ENCODE measurements at places on chromosomes 3 and 15.

GRCh38 chr3:69309814-69310213 lies 76.1 kb downstream of the FRMD4B start:
- peak; percentile 26 for DNase-seq

DNA sequence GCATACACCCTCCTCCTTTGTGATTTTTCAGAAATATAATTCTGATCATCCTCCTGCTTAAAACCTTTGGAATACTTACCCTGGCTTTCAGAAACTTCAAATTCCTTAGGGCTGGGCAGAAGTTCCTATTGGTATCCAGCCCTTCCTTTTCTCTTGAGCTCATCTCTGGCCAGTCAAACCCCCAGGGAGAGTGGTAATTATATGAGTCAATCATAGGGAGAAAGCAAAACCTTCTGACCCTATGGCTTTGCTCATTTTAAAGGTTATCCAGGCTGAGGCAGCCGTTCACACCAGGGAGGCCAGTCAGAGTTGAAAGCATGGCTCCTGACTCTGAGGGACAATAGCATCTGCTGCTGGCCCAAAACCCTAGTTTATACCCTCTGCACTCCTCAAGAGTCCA lies 23.9 kb upstream of the CTNNB1 start:
- DNase-seq, result no peak

GRCh38 chr15:78216276-78217104 lies 17.9 kb downstream of the ACSBG1 start:
- no peak for DNase-seq

- peak; percentile 51 for DNase-seq
Measured at GRCh38 chr15:31328428-31328968, 1.9 kb downstream of the KLF13 start.

DNA sequence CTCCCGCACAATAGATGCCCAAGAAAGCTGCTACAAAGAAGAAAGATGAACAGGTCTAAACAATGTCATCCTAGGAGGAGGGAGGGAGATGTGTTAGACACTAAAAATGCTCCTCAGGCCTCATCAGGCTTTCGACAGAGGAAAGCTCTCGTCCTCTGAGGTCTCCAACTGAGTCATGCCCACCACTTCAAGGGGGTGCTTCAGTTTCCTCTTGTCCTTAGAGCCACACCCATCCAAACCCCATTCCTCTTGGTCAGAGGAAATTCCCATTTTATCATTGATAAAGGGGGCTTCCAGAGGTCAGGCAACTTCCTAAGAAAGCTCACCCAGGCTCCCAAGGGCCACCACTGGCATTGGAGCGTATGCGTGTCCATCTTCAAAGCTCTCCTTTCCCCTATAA lies 50.1 kb downstream of the HEG1 start:
- DNase-seq, result no peak

DNA sequence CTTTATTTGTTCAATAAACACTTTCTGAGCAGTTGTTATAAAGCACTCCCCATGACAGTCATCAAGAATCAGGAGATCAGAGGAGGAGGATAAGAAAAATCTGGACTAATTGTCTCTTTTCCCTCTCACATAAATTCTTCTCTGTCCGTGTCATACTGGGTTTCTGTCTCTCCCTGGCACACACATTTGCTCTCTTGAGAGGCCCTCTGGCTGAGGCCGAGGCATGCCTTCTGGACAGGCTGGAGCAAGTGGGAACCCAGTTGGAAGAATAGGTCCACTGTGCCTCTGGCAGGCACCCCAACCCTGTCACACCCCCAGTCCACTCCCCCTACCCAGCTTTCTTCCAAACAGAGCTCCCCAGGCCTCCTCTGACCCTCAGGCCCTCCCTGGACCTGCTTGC lies 315.8 kb downstream of the UACA start:
- no peak for DNase-seq

DNA sequence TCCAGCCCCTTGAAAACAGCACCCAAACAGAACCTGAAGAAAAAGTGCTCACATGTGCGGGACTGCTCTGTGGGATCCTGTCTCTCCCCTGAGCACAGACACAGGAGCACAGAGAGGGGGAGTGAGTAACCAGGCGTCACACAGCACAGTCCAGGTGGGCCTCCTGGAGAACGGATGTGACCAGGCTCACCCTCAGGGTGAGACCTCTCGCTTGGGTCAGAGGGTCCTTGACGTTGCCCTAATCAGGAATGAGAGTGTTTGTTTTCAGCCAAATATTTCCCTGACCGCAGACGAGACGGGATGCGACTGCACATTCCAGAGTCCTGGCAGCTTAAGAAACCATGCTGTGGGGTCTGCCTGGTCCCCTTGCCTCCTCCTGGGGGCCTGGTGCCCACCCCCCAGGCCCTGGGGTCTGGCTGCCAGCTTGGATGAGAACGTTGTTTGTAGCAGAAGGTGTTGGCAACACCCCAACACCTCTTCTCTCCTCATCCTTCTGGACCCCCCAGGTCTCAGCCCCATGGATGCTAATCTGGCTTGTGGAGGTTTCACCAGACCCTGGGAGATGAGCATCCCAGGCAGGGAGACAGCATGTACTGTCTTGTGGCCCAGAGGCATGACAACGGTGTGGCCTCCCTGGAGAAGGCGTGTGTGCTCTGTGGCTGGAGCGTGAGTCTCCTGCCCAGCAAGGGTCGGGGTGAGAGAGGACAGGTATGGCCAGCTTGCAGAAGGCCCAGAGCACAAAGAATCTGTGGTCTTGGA lies 42.1 kb upstream of the SLC6A6 start:
- DNase-seq, result peak; percentile 60

DNA sequence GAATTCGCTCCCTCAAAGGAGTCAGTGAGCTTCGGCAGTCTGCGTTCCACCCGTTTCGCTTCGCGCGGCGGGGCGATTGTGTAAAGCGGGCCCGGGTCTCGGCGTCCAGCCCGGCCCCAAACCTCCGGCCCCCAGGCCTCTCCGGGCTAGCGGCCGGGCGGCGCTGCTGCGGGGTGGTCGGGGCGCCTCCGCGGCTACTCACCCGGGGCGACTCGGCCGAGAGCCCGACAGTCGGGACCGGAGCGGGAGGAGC lies 412 bp downstream of the CHDH start:
- no peak for DNase-seq

DNA sequence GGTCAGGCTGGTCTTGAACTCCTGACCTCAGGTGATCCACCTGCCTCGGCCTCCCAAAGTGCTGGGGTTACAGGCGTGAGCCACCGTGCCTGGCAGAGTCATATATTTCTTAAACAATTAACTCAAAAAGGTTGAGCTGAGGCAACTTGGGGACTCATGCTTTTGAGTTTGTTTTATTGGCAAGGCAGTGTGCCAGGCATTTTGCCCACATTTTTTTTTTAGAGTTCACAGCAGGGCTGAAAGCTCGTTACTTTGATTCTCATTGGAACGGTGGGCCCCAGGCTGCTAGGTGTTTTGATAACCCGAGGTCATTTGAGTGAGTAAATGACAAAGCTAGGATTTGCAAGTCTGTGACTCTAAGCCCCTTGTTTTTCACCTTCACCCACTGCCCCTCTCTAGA lies 76.2 kb downstream of the CCK start:
- DNase-seq, result no peak

DNA sequence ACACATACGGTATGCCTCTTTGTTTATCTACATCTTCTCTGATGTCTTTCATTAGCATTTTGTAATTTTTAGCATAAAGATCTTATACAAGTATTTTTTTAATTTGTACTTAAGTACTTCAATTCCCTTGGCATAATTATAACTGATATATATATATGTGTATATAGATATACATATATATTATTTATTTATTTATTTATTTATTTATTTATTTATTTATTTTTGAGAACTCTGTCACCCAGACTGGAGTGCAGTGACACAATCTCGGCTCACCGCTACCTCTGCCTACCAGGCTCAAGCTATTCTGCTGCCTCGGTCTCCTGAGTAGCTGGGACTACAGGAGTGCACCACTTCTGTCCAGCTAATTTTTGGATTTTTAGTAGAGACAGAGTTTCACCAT lies 382.7 kb downstream of the EPHA3 start:
- DNase-seq, result no peak

- no peak for DNase-seq
Measured at GRCh38 chr15:69954666-69955065, 143.1 kb downstream of the TLE3 start.

DNA sequence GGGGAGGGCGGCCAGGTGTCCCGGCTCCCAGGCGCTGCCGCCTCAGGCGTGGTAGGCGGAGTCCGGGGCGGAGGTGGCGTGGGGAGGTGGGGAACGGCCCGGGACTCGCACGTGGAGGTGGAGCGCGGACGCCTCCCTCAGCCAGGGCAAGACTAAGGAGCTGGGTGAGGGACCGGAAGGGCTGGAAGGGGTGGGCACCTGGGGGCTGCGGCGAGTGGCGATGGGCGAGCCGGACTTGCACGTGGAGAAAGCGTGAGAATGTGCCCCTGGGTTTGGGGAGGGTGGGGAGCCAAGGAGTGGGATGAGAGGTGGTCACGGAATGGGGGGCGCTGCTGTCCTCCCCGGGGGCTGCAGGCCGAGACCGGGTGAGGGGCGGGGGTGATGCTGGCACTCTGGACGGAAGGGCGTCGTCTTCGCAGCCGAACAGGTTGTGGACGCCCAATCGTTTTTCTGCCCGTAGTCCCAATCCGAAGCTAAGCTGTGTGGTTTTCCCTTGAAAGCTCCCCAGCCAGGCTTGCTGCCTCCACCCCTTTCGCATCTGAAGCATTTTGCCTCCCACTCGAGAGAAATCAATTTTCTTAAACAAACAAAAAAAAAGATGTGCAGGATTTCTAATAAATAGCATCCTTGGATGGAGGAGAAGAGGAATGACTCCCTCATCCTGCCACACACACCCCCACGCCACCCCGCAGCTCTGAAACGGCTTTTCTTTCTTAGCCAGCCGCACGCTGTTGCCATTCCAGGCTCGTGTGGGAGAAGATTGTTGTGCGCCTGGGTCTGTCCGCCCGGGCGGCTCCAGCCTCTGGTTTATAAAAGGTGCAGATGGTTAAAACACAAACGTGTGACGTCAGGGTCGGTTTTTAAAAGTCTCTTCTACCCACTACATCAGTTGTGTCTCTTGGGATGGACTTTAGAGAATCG lies 62.5 kb upstream of the ANKRD28 start:
- DNase-seq, result peak; percentile 67

GRCh38 chr15:34258151-34258550 lies 33.3 kb downstream of the EMC4 start:
- no peak for DNase-seq

DNA sequence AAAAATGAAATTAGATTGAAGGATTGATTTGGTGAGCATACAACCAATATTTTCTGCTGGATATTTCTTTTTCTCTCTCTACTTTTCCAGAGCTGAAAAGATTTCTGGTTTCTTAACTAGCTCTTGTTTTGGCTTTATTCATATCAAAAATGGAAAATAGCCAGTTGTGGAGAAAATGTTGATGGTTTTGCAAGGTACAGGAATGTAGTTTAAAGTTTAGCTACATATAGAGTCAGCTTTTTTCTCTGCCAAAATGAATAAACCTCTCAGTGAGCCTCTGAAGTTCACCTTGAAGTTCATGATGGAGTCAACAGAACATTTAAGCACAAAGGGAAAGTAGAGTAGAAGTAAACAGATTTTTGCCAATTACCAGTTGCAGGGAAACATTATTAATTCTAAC lies 720.5 kb upstream of the ALCAM start:
- DNase-seq, result peak; percentile 14

GRCh38 chr3:31358473-31359070 lies 174.2 kb upstream of the STT3B start:
- no peak for DNase-seq

GRCh38 chr3:71031914-71032521 lies 551.5 kb downstream of the FOXP1 start:
- no peak for DNase-seq

DNA sequence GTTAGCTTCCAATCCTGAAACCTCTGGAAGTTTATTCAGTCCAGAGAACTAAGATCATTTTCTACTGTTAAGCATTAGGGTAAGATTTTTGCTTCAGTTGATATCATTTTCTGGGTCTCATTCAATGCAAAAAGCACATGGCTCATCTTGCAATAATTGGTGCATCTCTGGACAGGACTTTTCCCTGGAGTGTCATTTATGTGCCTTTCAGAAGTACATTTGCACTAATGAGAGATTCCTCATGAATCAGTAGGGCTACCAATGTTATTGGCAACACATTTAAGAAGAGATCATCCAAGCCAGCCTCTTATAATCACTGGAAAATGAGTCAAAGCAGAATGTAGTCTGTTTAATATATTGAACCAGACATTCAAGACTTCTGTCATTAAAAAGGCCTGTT lies 224.2 kb upstream of the CHRNA7 start:
- DNase-seq, result no peak

GRCh38 chr15:93035092-93035915 lies 53.7 kb downstream of the RGMA start:
- no peak for DNase-seq

- DNase-seq, result no peak
Measured at GRCh38 chr3:192840143-192840836, 77.4 kb downstream of the MB21D2 start.

DNA sequence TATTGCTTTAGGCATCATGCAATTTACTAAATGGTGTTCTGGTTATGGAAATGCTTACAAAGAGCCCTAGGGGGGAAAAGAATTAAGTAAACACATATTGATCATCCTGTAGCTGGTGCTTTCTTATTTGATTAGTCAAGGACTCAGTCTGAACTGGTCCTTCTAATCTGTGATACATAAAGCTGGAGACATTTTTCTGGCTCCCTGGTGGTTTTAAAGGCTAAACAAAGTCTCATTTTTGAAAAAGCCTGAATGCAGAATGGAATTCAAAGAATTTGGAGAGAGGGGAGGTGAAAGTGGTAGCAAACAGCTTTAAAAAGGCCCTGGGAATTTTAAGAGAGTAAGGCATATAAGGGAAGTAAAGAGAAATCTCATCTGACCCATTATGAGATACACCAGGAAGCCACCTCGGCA lies 149.7 kb downstream of the RBMS3 start:
- DNase-seq, result peak; percentile 69

GRCh38 chr3:14466179-14466903 lies 63.9 kb downstream of the SLC6A6 start:
- DNase-seq, result no peak

DNA sequence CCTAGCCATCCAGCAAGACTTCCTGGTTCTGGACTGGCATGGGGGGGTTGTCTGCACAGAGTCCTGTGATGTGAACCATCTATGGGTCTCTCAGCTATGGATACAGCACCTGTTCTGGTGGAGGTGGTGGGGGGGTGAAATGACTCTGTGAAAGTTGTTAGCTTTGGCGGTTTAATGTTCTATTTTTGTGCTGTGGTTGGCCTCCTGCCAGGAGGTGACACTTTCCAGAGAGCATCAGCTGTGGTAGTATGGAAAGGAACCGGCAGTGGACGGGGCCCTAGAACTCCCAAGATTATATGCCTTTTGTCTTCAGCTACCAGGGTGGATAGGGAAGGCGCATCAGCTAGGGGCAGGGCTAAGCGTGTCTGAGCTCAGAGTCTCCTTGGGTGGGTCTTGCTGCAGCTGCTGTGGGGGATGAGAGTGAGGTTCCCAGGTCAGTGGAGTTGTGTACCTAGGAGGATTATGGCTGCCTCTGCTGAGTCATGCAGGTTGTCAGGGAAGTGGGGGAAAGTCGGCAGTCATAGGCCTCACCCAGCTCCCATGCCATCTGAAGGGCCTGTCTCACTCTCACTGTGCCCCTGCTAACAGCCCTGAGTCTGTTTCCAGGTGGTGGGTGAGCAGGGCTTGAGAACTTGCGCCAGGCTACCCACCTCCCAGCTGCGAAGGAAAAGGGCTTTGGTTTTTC lies 7.1 kb upstream of the LARS2 start:
- DNase-seq, result no peak
